Endothelial cell of umbilical vein (primary cell): ENCODE measurements at places on chromosomes 1 and 21. TPM values are rescaled to one million over a fixed set of nuclear protein-coding genes. Genes with fewer than 3 reads are reported as not detected.

- no peaks in the 10 kb centered on the region for H3K36me3 ChIP-seq
- no peaks in the 10 kb centered on the region for H3K4me1 ChIP-seq
- H3K27ac ChIP-seq, result no peak overlapping the region
- DNase-seq, result no peak
- H3K27me3 ChIP-seq, result peaks cover 6% of the 10 kb centered on the region
These were observed 409.2 kb upstream of the PLXNA2 start for GRCh38 chr1:208653426-208653825.

DNA sequence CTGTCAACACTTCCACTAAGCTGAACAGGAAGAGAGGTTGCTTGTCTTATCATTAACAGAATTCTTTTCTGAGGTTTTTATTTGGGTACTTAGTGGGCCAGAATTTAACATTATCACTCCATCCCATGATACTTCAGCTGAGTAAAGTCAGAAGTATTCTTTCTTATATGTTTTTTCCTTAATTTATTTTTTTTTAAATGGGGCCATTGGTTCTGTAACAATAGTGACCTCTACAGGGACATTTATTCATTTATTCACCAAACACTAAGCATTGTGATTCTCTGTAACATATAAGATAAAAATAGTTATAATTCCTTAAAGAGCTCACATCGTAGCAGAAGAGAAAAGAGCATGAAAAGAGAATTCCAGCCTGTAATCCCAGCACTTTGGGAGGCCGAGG lies 9.8 kb downstream of the GREM2 start:
- H3K4me3 ChIP-seq, result no peak overlapping the region
- no peaks in the 10 kb centered on the region for H3K27me3 ChIP-seq
- no peak for DNase-seq
- H3K36me3 ChIP-seq, result no peaks in the 10 kb centered on the region

RBM34 gene
- 16.1 and 17.7 TPM in 2 replicates for polyA plus RNA-seq

DNA sequence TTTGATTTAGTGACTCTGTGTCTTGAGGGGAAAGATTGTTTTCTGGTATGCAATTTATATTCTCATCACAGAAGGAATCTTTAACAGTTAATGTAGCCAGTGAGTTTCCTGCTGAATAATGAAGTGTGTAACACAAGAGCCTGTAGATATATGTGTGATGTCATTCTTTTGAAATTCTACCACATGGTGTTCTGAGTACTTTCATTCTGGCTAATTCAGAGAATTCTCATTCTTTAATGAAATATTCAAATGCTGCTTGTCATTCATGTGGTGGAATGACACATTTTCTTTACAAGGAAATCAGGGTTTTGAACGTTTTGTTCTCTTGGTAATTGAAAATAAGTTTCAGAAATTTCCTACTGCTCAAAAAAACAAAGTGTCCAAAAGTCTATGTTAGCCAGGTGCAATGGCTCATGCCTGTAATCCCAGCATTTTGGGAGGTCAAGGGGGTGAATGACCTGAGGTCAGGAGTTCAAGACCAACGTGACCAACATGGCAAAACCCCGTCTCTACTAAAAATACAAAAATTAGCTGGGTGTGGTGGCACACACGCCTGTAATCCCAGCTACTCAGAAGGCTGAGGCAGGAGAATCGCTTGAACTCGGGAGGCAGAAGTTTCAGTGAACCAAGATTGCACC lies 79.6 kb downstream of the MAP3K21 start:
- H3K27ac ChIP-seq, result no peak overlapping the region
- H3K27me3 ChIP-seq, result no peaks in the 10 kb centered on the region
- no peak for DNase-seq
- H3K4me1 ChIP-seq, result no peaks in the 10 kb centered on the region

- no peaks in the 10 kb centered on the region for H3K36me3 ChIP-seq
- H3K27ac ChIP-seq, result no peak overlapping the region
- no peak for DNase-seq
- no peak overlapping the region for H3K4me3 ChIP-seq
- H3K4me1 ChIP-seq, result no peaks in the 10 kb centered on the region
These were observed 13.8 kb upstream of the NLRP3 start for GRCh38 chr1:247402120-247402675.

DNA sequence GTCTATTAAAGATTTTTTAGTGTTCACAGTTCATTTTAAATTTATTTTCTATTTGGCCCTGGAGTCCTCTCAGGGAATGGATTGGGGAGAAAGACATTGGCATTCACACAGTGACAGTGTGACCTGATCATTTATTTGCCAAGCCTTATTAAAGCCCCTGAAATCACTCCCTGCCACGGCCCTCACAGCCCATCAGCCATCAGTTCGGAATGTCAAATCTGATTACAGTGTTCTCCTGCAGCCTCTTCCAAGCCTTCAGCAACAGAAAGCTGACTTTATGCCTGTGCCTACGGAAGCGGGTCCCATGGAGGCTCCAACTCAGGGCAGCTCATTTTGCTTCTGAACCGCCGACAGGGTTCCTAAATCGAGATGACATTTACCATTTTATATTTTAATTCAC lies 451.2 kb downstream of the DSCAM start:
- no peaks in the 10 kb centered on the region for H3K36me3 ChIP-seq
- H3K4me3 ChIP-seq, result no peak overlapping the region
- H3K27me3 ChIP-seq, result no peaks in the 10 kb centered on the region
- no peak overlapping the region for H3K27ac ChIP-seq

DNA sequence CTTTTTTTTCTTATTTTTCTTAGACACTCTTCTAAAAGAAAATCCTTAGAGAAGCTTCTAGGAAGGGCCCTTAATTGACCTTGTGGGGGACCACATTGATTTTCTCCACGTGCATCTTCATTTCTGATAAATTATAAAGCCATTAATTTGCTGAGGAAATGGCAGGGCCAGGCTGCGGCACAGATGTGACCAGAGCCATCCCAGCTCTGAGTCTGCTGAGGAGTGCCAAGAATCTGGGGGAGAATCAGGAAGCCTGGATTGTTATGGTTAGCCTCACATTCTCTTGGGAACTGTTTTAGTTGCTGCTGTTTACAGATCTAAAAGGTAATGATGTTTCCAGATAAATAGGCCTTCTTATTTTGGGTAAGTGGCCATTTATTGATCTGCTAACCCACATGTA lies 16.2 kb downstream of the PROX1 start:
- peaks cover 11% of the 10 kb centered on the region for H3K4me1 ChIP-seq
- H3K27ac ChIP-seq, result no peak overlapping the region
- no peaks in the 10 kb centered on the region for H3K27me3 ChIP-seq
- peak; percentile 77 for DNase-seq

TCHHL1 gene
- not detected in 2 replicates for polyA plus RNA-seq

LACTBL1 gene
- not detected in 2 replicates for polyA plus RNA-seq

LINGO4 gene
- not detected in 2 replicates for polyA plus RNA-seq

GRCh38 chr1:204960306-204961125 lies 82.5 kb upstream of the CNTN2 start:
- H3K4me3 ChIP-seq, result no peak overlapping the region
- no peaks in the 10 kb centered on the region for H3K36me3 ChIP-seq
- H3K4me1 ChIP-seq, result no peaks in the 10 kb centered on the region
- peaks cover 31% of the 10 kb centered on the region for H3K27me3 ChIP-seq
- DNase-seq, result no peak

DNA sequence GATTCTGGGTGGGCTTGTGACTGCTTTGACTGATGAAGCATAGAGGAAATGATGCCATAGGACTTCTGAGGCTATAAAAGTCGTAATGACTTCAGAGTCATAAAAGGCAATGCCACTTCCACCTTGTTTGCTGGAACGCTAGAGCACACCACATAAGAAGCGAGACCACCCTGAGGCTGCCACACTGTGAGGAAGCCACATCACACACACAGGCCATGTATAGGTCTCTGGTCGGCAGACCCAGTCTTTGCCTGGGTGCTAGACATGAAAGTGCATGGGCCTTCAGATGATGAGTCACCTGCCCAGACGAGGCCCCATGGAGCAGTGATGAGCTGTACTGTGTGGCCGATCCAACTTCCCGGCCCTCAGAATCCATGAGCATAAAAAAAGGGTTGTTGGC lies 14.2 kb upstream of the KANK4 start:
- DNase-seq, result no peak
- no peaks in the 10 kb centered on the region for H3K4me1 ChIP-seq
- H3K27ac ChIP-seq, result no peak overlapping the region
- no peak overlapping the region for H3K4me3 ChIP-seq

LPAR3 gene
- not detected in 2 replicates for polyA plus RNA-seq

SYPL2 gene
- polyA plus RNA-seq, result 0.02 TPM in 1 of 2 replicates, not detected in the other

DNA sequence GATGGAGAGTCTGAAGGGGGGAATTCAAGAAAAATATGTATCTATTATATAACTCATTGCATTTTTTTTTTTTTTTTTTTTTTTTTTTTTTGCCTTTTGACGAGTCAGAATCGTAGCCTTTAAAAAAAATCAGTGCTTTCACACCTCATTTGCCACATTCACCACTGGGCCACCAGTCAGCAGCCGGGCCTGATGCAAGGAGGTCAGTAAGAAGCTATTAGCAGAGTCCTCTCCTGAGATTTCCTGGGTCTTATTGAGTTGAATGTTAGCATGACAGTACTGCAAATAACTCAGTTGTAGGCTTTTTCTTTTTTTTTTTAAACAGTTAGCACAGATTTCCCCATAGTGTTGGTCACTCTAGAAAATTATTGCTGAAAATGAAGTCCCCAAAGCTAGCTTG lies 139.8 kb downstream of the SPATA17 start:
- no peaks in the 10 kb centered on the region for H3K27me3 ChIP-seq
- no peak for DNase-seq
- no peak overlapping the region for H3K4me3 ChIP-seq

JAM2 gene
- 0.14 and 0.29 TPM in 2 replicates for polyA plus RNA-seq

GRCh38 chr1:214277704-214278635 lies 3.0 kb upstream of the SMYD2 start:
- H3K27ac ChIP-seq, result no peak overlapping the region
- peaks cover 4% of the 10 kb centered on the region for H3K4me1 ChIP-seq
- no peaks in the 10 kb centered on the region for H3K36me3 ChIP-seq
- no peaks in the 10 kb centered on the region for H3K27me3 ChIP-seq

SERPINC1 gene
- polyA plus RNA-seq, result 0.05 and 0.06 TPM in 2 replicates

- no peak overlapping the region for H3K4me3 ChIP-seq
- no peaks in the 10 kb centered on the region for H3K4me1 ChIP-seq
- no peaks in the 10 kb centered on the region for H3K36me3 ChIP-seq
- H3K27ac ChIP-seq, result no peak overlapping the region
- H3K27me3 ChIP-seq, result no peaks in the 10 kb centered on the region
These were observed 122.5 kb downstream of the PCBP3 start for GRCh38 chr21:45766055-45766454.

DNA sequence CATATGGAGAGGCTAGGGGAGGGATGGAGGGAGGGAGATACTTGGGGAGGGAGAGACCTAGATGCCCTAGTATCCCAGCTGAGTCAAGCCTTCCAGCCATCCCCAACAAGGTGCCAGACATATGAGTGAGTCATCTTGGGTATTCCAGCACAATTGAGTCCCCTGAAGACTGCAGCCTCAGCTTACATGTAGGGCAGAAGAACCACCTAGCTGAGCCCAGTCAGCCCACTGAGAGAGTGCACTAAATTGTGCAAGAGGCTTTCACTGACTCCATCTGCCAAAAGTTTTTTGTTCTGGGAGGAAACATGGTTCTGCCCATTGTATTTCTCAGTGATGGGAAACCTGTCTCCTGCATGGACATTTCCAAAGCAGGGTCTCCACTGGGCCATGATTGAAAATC lies 76.4 kb downstream of the FOXD2 start:
- H3K27ac ChIP-seq, result no peak overlapping the region
- no peak overlapping the region for H3K4me3 ChIP-seq
- H3K36me3 ChIP-seq, result no peaks in the 10 kb centered on the region
- H3K27me3 ChIP-seq, result peaks cover 19% of the 10 kb centered on the region

DNA sequence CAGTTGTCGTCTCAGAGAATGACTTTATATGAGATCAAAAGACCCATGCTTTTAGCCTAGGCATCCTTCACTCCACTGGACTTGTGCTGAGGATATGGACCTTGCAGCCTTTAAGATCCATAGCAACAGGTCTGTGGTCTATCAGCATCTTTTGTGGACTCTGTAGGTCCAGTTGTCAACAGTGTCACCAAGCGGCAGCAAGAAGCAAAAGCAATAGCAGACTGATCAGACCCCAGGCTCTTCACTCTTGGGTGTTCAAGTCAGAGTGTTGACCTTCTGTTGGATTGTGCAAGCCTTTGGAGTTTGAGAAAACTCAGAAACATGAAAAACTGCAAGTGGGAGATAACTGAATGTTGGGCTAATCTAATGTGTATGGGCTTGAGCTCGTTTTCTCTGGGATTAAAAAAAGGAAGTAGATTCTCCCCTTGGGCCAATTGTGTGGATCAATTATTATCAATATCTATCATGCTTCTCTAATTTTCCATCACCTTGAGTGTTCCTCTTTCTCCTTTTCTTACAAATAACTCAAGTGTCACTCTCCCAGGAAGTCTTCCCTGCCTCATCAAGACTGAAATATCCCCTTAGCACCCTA lies 144.2 kb downstream of the LYPLAL1 start:
- H3K36me3 ChIP-seq, result no peaks in the 10 kb centered on the region
- no peak overlapping the region for H3K4me3 ChIP-seq
- no peaks in the 10 kb centered on the region for H3K27me3 ChIP-seq
- H3K4me1 ChIP-seq, result peaks cover 7% of the 10 kb centered on the region
- no peak overlapping the region for H3K27ac ChIP-seq

LRRC53 gene
- polyA plus RNA-seq, result not detected in 2 replicates

DNA sequence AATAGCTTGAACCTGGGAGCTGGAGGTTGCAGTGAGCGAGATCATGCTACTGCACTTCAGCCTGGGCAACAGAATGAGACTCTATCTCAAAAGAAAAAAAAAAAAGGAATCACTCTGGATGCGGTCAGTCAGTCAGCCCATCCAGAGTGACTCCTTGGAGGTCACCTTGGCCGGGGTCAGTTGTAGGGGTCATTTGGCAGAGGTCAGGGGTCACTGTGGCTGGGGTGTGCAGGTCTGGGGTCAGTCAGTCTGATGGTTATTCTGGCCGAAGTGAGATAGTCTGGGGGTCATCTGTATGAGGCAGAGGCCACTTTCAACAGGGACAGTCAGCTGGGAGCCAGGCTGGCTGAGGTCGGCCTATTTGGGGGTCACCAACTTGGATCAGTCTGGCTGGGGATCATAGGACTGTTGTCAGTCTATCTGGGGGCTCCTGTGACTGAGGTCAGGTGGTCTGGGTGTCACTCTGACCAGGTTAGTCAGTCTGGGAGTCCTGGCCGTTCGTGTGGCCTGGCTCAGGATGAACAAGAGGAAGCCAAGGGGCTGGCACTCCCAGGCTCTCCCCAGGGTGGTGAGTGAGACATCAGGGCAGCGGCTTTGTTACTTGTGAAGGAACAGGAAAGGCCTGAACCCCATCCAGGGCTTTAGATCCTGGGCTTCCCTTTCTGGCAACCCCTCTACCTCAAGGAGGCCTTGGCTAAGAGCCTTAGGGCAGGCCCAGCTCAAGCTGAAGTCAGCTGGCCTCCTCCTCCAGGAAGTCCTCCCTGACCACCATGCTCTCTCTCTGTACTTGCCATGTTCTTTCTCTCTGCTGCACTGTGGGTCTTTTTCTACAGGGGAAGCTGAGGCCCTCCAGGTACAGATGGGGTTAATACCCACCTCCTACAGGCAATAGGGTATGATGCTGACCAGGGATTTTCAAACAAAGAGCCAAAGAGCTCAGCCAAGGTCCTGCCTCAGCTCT lies 15.1 kb downstream of the PTPRU start:
- no peaks in the 10 kb centered on the region for H3K27me3 ChIP-seq
- H3K4me3 ChIP-seq, result no peak overlapping the region
- H3K4me1 ChIP-seq, result no peaks in the 10 kb centered on the region

- no peaks in the 10 kb centered on the region for H3K27me3 ChIP-seq
- no peak for DNase-seq
- H3K4me1 ChIP-seq, result peaks cover 19% of the 10 kb centered on the region
- peaks cover 15% of the 10 kb centered on the region for H3K36me3 ChIP-seq
- H3K4me3 ChIP-seq, result peak overlapping the region; percentile 81
These were observed 393 bp downstream of the LYSMD1 start for GRCh38 chr1:151165281-151165737.

- H3K4me1 ChIP-seq, result peaks cover 20% of the 10 kb centered on the region
- H3K4me3 ChIP-seq, result no peak overlapping the region
- no peaks in the 10 kb centered on the region for H3K27me3 ChIP-seq
- H3K36me3 ChIP-seq, result no peaks in the 10 kb centered on the region
- no peak for DNase-seq
These were observed 11.0 kb downstream of the EGLN1 start for GRCh38 chr1:231411036-231411531.
